NCI-H524 (cell line): ENCODE measurements at places on chromosomes 7 and 10.

DNA sequence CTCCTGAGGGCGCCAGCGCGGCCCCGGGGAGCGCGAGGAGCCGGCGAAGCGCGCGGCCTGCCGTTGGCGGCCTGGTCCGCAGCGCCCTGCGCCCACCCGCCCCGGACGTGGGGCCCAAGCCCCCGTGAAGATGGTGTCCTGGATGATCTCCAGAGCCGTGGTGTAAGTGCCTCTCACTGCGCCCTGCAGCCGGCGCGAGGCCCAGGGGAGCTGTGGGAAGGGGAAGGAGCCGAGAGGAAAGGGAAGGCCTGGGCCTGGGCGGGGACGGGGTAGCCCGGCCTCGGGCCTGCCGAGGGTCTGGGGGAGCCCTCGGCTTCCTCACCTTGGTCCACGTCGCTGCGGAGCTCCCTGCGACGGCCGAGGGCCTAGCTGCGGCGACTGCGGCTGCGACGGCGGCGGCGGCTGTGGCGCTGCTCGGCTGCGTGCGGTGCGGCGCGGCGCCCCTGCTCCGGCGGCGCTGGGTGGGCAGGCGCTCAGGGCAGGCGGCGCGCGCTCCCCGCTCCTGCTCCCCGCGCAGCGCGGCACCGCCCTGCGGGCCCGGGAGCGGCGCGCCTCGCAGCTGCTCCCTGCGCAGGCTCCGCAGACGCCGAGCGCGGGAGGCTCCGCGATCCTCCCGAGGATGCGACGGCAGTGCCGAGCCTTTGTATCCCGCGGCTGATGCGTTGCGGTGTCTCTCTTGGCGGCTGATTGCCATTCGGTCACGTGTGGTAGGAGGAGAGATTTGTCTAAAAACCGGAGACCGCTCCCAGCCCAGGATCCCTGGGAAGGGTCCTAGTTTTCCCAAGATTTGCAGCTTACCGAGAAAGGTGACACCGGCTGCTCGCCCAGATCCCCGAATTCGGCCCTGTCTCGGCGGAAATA, 445 bp downstream of the REEP3 start:
- no peak for DNase-seq

DNA sequence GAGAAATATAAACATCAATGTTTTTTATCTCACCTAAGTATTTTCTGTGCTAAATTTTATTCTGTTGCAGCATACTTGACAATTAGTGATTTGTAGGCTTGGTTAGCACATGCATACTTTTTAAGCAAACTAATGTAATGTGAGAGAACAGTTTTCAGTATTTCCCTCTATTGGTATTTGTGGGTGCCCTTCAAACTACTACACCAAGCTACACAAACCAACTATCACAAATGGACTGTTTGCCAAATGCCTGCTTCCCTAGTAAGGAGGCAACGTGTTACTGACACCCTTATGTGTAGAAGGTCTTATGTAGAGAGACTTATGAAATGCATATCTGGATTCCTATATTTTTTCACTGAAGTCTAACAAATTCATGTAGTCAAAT, 98.4 kb upstream of the FZD1 start:
- DNase-seq, result no peak

DNA sequence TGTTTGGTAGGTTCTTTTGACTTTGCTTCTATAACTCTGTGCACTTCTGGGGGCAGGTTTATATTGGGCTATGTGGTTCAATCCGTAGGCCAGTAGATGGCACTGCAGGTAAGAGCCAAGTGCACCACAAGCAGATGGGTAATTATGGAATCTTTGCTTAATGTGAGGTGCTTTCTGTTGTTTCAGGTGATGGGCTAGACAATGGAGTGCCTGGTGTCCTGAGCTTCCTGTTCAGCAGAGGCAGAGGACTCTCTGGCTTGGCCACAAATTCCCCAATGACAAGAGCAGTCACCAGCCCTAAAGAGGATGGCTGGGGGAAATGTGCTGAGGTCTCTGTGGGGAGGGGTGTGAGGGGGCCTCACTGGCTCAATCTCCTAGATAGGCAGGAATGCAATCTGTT, 455.0 kb downstream of the CCSER2 start:
- peak; percentile 51 for DNase-seq

DNA sequence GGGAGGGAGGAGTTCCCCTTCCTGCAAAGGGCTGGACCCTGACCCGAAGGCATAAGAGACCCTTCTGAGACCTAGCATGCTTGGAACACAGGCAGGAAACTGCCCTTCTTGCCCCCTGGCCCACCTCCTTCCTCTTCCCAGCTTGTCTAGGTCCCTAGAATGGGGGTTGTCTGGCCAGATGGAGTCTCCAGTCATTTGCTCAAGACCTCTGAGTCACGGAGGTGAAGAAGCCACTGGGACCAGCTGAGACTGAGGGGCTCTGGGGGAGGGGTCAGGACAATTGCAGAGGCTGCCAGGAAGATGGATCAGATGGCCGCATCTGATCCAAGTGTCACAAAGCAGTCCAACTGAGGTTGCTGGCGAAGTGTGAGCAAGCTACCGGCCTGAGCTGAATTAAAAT, 46.2 kb downstream of the COL13A1 start:
- no peak for DNase-seq

DNA sequence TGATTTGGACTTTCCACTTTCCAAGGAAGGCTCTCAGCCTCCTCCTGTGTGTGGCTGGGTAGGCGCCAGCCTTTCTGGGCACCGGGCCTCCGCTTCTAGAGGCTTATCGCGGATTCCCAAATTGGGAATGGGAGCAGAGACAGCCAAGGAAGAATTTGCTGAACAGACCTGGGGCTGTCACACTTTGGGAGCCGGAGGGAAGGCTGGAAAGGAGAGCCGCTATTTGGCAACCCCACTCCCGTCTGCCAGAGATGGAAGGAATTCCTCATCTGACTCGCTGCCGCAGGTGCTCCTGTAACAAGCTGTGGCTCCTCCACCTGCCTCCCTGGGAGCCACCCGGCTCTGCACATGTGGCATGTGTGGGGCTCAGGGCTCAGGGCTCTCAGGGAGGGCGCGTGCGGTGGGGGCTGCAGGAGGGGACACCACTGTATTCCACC, 50.8 kb upstream of the ECHDC3 start:
- no peak for DNase-seq

GRCh38 chr10:101018600-101019439, 12.1 kb downstream of the PDZD7 start:
- no peak for DNase-seq

GRCh38 chr7:79912213-79912633, 222.4 kb upstream of the GNAI1 start:
- no peak for DNase-seq

DNA sequence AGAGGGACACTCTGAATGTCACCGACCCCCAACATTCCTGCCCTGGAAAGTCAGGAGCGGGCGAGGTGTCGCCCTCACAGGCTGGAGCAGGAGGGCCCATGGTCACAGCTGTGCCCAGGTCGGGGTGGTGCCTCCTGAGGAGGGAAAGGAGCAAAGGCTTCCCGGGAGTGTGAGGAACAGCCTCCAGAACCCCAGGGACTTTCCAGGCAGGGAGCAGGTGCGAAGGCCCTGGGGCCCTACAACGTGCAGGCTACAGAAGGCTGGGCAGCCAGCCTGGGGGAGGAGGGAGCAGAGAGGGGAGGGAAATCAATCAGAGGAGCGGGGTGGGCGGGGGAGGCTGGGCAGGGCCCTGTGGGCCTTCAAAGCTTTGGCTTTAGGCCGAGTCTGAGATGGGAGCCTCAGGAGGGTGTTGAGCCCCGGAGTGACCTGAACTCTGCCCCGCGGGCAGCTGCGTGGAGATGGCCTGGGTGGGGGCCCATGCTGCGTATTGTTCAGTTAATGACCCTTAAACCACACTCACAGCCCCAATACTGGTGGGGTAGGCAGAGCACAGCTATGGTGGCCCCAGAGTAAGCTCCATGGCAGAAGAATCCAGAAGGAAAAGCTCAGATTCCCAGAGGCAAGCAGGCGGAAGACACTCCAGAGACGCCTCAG, 44.2 kb upstream of the PPP2R2D start:
- no peak for DNase-seq

GRCh38 chr10:995559-995926, 7.3 kb downstream of the GTPBP4 start:
- DNase-seq, result no peak

- no peak for DNase-seq
These were observed 63.6 kb downstream of the TES start for GRCh38 chr7:116273918-116274301.

DNA sequence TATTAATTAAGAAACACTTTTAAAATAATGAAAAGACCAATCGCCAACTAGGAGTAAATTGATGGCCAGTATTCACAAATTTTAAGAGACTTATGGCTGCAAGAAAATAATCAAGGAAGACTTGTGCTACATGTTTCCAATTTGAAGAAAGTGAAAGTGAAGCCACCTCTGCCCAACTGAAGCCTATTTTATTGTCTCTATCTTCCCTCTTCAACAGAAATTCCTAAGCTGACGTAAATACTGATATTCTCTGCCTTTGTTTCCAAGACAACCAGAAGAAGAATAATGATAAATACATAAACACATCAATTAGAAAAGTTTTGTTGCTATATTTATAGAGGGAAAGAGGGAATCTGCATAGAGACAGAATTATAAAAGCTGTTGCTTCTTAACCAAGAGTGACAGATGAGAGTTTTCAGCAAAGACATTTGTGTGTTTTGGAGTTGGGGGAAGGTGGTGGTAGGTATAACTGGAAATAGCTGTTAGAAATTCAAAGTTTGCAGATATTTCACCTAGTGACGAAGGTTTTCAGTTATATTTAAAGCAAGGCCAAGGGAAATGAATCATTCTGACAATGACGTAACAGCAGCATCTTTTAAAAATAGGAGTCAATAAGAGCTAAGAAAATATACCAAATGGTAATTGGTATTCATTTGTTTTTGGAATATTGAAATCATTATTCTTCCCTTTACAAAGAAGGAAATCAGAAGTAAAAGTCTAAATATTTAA, 576.6 kb upstream of the SORCS1 start:
- DNase-seq, result no peak

DNA sequence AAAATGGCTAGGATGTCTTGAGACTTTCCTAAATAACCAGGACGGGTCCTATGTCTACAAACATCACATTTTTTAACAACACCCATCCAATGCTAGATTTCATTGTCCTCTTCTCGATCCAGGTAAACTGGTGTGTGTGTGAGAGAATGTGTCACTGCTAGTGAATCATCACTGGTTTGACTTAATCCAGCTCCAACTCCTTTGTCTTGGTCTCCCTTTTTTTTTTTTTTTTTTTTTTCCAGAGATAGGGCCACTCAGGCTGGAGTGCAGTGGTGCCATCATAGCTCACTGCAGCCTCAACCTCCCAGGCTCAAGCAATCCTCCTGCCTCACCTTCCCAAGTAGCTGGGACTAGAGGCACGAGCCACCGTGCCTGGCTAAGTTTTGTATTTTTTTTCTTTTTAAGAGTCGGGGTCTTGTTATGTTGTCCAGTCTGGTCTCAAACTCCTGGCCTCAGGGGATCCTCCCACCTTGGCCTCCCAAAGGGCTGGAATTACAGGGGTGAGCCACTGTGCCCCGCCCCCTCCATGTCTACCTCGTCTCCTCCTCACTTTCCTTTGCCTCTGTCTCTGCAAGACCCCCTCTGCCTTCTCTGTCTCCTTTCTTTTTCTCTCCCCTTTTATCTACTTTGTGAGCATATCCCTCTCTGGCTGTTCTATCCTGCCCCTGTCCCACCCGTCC, 2.2 kb upstream of the UFSP1 start:
- no peak for DNase-seq

DNA sequence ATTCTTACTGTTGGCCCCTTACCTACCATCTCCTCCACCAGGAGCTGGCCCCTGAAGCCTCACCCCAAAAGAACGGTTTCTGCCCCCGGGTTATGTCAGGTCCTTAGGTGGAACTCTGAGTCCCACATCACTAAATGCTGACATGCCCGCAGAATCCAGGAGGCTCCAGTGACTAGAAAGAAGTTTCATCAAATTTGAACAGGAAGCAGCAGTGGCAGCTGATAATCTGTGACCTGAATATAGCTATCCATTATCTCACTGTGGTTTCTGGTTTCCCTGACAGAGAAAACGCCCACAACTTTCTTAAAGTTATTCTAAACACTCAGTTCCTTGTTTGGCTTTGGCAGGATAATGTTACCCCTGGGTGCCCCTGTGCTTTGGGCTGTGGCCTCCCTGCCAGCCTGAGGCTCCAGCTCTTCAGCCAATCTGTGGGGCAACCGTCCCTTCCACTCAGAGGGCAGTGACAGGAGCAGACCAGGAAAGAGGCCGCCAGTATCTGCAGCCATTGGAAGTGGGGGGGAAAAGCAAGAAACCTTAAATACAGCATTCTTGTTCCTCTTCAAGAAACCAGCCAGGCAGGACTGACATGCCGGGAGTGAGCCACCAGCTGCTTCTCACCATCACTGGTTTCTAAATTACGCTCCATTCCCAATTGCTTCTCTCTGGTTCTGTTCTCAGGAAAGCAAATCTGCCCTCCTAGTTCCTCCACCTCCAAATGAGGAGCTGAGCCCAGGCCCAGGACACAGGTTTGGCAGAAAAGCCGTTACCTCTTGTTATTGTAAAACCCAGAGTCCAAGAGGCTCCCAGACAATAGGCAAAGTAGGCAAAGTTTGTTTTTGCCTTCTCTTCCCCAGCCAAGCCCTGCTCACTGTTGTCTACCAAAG, 41.2 kb upstream of the VCL start:
- no peak for DNase-seq

GRCh38 chr7:105315357-105315756, 73.4 kb downstream of the SRPK2 start:
- no peak for DNase-seq

DNA sequence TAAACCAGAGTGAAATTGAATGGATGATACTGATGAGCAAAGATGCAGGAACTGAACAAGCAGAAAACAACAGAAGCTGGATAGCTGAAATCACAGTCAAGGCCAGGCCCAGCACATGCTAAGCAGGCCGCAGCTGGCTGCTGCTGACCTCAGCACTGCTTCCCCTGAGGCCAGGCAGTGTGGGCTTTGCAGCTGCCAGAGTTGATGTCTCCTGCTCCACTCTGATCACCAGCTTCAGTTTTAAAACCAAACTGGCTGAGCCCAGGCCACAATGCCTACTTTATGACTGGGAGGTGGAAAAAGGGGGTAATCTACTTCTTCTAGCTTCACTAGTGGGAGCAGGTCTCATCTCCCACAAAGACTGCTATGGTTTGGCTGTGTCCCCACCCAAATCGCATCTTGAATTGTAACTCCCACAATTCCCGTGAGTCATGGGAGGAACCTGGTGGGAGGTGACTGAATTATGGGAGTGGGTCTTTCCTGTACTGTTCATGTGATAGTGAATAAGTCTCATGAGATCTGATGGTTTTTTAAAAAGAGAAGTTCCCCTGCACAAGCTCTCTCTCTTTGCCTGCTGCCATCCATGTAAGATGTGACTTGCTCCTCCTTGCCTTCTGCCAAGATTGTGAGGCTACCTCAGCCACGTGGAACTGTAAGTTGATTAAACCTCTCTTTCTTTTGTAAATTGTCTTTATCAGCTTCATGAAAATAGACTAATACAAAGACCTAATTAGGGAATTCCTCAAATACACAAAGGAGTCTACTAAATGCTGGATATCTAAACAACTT, 136.4 kb upstream of the ITGB1 start:
- DNase-seq, result no peak

DNA sequence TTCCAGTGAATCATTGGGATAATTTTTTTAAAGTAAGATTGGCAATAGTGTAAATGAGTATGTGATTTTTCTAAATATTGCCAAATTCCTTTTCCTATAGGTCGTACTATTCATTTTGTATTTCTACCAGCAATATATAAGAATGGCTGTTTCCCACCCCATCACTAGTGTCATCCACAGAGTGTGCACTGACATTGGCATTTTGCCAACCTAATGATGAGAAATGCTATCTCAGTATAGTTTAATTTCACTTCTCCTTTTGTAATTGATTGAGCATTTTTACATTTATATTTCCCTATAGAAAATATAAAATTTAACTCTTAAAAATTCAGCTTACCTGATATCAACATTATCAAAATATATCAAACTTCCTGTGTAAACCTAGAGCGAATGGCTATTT, 17.6 kb upstream of the TMEM26 start:
- DNase-seq, result no peak
